ENCODE measurements at places on chromosomes 6 and 20.

DNA sequence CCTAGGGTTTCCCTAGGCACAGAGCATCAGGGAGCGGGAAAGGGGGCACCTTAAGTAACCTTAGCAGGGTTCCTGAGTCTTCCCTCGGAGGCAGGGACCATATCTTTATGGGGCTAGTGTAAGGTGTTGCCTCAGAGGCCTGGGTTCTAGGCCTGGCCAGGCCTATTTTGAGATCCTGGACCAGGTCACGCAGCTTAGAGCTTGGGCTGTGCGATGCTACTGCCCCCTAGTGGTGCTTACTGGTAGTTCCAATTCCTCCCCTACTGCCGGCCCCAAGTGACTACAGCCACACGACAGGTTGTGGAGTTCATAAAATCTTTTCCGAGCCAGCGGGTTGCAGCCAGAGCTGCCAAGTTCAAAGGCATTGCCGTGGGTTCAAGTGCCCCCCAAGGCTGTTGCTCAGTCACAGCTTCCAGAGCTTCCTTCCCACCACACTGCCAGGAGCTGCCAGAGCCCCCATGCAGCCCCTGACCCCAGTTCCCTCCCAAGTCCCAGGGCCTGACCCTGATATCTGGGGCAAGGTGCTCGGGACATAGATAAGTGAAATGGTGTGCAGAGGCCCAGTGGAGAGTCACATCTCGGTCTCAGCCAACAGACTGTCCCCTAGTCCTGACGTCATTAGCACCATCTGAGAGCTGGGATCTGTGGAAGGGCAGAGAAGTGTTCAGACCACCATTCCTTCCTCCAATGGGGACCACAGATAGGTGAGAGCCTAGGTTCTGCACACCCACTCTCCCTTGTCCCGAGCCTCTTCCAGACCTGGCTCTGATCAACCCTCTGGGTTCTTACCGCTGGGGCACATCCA is 3.3 kb downstream of the LRRC73 start:
- peak; percentile 82 for DNase-seq

GRCh38 chr6:106363401-106364138 is 3.1 kb downstream of the CRYBG1 start:
- DNase-seq = no peak

GRCh38 chr6:28208111-28208659 is 16.9 kb upstream of the ZSCAN9 start:
- DNase-seq = no peak

DNA sequence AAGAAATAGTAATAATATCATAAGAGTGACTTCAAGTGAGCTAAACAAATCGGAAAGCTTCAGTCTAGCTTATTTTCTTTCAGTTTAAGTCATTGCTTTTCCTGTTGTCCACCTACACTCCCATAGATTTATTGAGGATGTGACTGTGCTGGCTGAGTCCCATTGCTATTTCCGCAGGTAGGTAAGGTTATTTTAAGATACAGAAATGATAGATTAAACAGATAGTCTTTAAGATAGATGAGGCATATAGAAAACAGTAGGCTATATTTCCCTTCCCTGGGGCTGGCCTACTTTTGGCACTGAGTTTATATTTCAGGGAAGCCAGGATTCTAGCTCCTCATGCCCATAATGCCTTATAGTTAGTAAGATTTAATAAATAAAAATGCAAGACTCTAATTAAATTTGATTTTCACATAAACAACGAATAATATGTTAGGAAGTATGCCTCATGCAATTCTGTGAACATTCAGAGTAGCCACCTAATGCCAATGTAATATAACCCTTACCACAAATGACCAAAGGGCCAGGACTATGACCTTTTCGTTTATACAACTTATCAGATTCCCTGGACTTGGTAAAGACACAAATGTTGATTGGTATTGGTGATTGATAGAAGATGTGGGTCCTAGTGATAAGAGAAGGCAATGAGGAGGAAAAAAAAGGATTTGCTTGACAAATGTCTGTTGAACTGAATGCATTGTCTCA is 1079.3 kb downstream of the EPHA7 start:
- no peak for DNase-seq

DNA sequence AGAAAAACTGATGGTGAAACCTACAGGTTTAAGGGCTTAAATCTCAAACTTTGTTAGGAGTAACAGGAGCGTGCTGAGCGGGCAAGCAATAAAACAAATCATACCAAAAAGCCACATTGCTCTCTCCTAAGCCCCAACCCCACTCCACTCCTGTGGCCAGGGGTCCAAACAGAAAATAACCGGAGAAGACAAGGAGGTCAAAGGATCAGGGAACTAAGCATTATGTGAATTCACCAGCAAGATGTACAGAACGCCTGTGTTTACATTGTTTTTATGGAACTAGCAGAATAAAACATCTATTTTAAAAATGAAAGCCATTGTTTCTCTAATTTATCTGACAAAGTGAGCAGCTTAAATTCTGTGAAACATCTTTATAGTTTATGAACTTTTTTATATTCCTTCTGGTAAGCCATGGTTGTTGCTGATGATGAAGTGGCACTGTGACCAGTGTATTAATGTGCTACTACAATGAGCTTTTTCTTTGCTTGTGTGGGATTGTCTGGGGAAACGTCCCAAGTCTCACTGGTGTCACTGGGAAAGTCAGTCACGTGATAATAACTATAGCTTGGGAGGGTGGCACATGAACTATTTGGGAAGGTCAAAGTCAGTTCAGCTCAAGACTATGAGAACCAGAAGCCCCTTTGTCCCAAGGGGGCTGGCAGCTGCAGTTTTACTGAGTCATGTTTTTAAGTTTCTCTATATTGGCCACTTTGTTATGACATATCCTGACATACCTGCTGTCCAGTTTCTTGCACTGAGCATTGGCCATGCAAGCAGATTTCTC is 9.8 kb downstream of the FAM210B start:
- DNase-seq = peak; percentile 87

- DNase-seq = no peak
Measured at GRCh38 chr20:884983-885952, 30.9 kb downstream of the ANGPT4 start.

DNA sequence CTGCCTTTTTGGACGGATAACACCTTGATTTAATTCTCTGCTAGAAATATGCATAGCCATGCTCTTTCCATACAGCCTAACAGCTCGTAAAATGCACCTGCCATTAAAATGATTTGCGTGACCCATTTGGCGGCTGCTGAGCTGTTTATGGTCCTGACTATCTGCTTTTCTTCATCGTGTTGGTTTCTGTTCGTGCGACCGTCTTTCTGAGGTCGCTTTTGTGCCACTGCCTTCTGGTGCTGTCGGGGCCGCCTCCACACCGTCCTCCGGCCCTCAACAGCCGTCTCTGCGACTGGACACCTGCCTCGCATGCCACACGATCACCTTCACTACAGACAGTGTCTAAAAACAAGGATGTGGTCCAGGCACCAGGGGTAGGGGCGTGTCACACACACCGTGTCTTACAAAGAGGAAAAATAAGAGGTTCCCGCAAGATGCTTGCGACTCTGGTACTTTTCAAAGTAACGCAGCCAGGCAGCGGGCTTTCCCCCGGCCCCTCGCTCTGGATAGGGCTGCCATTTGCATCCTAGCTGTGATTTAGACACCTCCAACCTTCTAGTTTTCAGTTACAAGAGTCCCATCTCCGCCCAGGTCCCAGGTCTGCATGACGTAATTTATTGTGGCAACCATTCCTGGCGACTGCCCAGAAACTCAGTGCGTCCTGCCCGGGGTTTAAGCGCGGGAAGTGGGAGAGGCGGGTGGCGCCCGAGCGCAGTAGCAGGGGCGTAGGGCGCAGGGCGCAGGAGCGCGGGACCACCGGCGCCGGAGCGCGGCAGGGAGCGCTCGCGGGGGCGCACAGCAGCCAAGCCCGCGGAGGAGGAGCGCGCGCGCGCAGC is at the start of gene STMND1:
TSS of gene STMND1 (plus strand) at position 629 of the 836 bp plus-strand sequence. CDS start 208 bp downstream, outside the sequence.
- no peak for DNase-seq

DNA sequence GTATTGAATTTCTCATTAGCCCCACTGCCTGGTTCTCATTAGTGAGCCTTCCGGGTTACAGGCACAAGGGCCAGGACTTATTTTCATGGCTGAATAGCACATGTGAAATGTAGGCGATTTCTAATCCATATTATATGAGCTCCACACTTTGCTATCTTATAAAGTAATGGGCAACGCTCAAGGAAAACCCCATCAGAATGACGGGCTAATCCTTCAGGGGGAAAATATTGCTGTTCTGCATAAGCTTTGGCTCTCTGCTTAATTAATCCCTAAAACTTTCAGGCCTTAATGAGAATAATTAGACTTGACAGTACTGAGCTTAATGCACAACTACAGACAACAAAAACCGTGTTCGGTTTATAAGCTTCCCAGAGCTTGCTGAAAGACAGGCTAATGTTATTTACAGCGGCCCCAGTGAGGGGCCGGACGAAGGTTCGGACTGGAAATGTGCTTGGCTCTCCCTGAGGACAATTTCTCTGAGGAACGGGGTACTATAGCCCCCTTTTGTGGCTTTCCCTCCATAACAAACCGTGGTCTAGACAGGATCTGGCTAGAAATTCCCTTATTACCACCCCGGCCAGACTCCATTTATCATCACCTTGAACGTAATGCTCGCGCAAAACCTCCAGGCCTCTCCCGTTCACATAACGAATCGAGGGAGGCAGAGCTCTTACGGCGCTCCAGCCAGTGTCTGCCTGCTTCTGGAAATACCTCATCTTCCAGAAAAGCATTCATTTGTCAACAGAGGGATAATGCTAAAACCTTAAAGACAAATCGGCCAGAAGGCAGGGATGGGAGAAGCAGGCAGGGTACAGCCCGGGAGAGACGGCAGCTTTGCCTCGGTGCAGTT is 164.5 kb downstream of the CD83 start:
- no peak for DNase-seq

GRCh38 chr6:12110523-12111362 is 98.6 kb downstream of the HIVEP1 start:
- no peak for DNase-seq
